Stimulated activated CD8-positive, alpha-beta memory T cell treated with anti-CD3 and anti-CD28 coated beads, Interleukin-7, amount 100 ng/mL, for 24 hours (primary cell): ENCODE measurements at places on chromosomes 7 and 10.
A peak's percentile ranks its signal among the peaks of the same experiment; 100 is the strongest.

GRCh38 chr7:133003052-133003910, 78.6 kb downstream of the CHCHD3 start:
- DNase-seq, result no peak

DNA sequence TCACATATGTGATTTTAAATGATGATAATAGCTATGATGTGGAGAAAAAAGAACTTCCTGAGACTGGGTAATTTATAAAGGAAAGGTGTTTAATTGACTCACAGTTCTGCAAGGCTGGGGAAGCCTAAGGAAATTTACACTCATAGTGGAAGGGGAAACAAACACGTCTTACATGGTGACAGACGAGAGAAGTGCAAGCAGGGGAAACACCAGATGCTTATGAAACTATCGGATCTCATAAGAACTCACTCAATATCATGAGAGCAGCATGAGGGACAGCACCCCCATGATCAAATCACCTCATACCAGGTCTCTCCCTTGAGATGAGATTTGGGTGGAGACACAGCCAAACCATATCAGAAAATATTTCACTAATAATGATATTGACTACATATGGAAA, 4.1 kb upstream of the LIPN start:
- no peak for DNase-seq

DNA sequence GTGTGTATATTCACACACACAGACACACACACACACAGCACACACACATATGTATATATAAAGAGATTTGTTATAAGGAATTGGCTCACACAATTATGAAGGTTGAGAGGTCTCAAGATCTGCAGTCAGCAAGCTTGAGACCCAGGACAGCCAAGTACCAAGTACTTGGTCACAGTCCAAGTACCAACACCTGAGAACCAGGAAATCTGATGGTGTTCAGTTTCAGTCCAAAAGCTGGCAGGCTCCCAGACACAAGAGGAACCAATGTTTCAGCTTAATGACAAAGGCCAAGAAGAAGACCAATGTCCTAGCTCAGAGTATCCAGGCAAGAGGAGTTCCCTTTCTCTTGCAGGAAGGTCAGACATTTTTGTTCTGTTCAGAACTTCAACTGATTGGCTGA, 780.2 kb downstream of the MAGI2 start:
- no peak for DNase-seq

GRCh38 chr10:30529373-30529998, 95.5 kb downstream of the MAP3K8 start:
- DNase-seq, result peak; percentile 50

GRCh38 chr7:69256634-69257081, 341.6 kb upstream of the AUTS2 start:
- no peak for DNase-seq

DNA sequence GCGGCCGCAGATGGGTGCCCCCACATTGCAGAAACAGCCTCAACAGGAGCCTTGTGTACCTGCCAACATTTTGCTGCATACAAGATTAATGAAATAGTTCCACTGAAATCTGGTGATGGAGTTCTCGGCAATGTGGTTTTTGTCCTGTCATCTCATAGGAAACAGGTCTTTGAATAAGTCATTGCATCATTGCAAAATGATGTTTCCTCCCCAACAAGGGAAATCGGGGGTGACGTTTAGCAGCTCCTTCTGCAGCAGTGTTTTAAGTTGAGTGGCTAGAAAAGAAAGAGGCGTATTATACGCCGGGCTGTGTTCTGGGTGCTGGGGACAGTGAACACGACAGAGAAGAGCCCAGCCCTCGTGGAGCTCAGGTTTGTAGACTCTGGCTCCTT, 177.0 kb downstream of the PRKAG2 start:
- DNase-seq, result no peak

DNA sequence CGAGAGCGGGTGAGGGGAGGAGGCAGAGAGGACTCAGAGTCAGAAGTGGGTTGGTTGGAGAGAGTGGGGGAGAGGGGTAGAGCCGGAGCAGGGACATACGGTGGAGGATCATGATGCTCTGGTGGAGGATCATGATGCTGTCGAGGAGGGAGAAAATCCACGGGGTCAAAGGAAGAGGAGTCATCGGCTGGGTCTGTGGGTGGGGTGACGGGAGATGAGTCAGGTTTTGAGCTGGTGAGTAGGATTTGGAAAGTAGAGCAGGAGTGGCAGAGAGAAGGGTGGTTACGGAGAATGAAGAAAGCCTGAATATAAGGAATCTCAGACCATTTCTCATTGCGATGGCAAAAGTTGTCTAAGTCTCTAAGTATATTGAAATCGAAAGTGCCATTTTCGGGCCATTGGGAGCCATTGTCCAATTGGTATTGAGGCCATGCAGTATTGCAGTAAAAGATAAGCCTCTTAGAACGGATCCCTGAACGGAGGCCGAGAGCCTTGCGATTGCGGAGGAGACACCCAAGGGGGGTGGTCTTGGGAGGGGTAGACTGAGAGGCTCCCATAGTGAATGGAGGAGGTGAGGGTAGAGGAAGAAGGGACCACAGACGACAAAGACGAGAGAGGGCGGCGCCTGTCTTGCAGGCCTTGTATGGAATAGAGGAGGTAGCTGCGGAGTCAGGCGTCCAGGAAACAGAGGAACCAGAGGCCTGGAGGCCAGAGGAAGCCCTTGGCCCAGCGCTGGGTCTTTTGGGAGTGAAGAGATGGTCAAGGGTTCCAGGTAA, 23.8 kb downstream of the SCIN start:
- DNase-seq, result no peak

GRCh38 chr7:86846494-86847190, 202.9 kb downstream of the GRM3 start:
- DNase-seq, result no peak

- no peak for DNase-seq
Measured at GRCh38 chr7:129797214-129797789, 155.5 kb downstream of the UBE2H start.

DNA sequence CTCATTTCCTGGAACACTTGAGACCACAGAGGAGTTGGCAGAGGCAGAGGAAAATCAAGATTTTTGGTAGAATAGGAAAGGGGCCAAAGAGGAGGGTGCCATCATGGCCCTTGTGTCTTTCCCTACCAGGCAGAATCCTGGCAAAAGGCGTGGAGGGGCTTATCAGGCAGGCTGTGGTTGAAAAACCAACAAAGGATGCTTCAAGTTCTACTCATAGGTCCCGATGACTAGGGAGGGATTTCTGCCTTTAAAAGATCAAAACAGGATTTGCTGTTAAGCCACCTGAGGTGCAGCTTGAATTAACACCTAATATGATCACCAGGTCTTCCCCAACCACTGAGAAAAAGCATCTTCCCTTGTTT, 45.7 kb downstream of the BPGM start:
- no peak for DNase-seq

DNA sequence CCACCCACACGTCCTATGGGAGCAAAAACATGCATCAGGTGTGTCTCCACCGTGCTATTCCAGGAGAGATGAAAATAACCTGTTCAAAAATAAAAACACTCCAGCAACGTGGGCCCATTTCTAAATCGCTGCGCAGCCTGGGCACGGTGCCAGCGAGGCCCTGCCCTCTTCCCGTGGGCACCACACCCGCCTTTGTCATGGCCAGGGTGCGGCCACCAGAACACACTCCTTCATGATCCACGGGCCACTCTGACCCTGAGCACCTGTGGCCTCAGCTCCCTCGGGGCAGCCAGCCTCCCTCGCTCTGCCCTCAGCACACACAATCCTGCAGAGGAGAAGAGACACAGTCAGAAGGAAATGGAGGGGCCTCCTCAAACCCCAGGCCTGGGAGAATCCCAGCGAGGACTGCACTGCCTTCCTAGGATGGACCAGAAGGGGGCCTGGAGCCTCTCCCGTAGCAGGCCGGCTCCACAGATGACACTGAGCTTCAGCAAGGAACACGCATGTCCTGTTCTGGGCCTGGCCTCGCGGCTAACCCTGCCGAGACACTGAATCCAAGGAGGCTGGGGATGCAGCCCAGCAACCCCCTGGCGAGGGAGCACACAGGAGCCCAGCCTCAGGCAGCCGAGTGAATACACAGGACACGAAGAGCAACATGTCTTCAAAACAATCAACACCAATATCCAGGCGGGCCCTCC, 169.0 kb downstream of the MAD1L1 start:
- no peak for DNase-seq

- DNase-seq, result no peak
Measured at GRCh38 chr7:140686921-140687320, 9.6 kb upstream of the NDUFB2 start.

DNA sequence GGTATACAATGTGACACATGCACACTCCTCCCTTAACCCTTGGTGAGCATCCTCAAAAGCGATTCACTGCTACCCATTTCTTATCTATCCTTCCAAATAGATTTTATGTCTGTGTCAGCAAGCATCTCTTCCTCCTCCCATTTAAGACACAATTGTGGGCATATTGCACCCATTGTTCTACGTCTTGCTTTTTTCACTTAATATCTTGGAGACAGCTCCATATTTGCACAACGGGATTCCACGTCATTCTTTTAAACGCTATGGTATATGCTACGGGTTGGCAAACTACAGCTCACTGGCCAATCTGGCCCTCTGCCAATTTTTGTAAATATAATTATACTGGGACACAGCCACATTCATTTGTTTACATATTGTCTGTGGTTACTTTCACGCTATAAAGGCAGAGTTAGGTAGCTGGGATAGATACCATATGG, 88.6 kb downstream of the RNF216 start:
- DNase-seq, result no peak

- DNase-seq, result no peak
Measured at GRCh38 chr10:4733843-4734224, 92.2 kb upstream of the AKR1E2 start.

- no peak for DNase-seq
Measured at GRCh38 chr10:63720676-63721075, 199.5 kb downstream of the REEP3 start.

GRCh38 chr10:111822661-111823060, 360.9 kb downstream of the GPAM start:
- DNase-seq, result no peak

DNA sequence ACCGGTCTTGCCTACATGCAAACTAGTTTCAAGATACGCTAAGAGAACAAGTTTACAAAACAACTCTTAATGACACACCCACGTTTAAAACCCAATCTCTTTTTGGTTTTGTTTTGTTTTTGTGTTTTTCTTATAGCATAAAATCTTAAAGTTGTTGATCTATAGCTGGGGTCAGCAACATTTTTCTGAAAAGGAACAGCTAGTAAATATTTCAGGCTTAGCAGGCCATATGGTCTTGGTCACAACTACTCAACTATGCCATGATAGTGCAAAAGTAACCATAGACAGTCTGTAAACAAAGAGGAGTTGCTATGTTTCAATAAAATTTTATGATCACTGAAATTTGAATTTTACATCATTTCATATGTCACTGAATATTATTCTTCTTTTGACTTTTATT, 327.4 kb downstream of the AGMO start:
- no peak for DNase-seq

GRCh38 chr10:78263521-78263988, 229.9 kb downstream of the RPS24 start:
- DNase-seq, result no peak

- DNase-seq, result no peak
Measured at GRCh38 chr10:24418532-24418931, 209.6 kb downstream of the KIAA1217 start.

GRCh38 chr10:102452672-102453340, 1.5 kb upstream of the C10orf95 start:
- peak; percentile 31 for DNase-seq
